ENCODE measurements at places on chromosomes 1 and 21. TPM values are rescaled to one million over a fixed set of nuclear protein-coding genes. Genes with fewer than 3 reads are reported as not detected.

DNA sequence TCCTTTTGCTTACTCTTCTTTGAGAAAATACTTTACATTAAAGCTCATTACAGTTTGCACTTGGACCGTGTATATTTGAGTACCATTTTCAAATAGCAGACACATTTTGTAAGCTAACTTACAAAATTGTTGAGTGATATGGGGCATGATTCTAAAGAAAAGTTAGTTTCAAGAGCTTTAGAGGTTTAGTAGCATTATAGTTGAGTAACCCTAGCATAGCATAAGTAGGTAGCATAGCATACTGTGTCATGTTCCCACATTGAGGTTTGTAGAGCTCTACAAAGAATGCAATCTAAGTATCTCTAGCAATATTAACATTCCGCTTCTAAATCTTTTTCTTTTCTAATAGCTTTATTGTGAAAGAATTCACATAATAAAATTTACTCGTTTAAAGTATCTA, 92.0 kb downstream of the ITSN1 start:
- H3K27ac ChIP-seq, result no peak overlapping the region
- H3K36me3 ChIP-seq, result no peaks in the 10 kb centered on the region
- no peaks in the 10 kb centered on the region for H3K27me3 ChIP-seq
- no peaks in the 10 kb centered on the region for H3K4me1 ChIP-seq
- H3K4me3 ChIP-seq, result no peak overlapping the region

- DNase-seq, result no peak
- H3K4me3 ChIP-seq, result no peak overlapping the region
- H3K36me3 ChIP-seq, result peaks cover 26% of the 10 kb centered on the region
These were observed 18.3 kb downstream of the HYI start for GRCh38 chr1:43435146-43436145.

DNA sequence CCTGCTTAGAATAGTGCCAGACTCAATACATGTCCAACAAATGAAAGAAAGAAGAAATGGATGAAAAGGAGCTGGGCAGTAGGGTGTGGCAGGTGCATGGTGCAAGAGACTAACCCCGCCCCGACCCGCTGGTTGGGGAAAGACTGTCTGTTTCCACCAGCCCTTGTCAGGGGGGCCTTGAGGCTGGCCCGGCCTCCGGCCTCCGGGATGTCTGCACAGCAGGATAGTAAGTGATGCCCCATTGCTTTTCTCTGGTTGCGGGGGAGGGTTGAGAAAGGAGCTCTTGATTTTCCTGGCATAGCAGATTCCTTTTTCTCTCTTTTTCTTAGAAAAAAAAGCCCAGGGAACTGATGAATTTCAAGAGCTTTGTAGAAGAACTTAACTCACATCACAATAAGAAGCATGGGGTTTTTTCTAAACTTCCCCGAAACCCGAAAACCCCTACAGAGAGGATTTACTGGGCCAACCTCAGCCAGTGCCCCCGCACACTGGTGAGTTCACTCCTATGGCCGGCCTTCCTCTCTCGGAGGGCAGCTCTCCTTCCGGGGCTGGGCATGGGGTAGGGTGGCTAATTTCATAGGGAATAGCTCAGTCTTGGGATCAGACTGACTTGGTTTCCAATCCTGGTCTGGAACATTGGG, 12.5 kb upstream of the TTC22 start:
- peak overlapping the region; percentile 23 for H3K4me3 ChIP-seq
- peak overlapping the region; percentile 55 for H3K27ac ChIP-seq
- DNase-seq, result peak; percentile 14

- H3K27me3 ChIP-seq, result no peaks in the 10 kb centered on the region
- H3K4me1 ChIP-seq, result peaks cover 53% of the 10 kb centered on the region
- no peak for DNase-seq
- peaks cover 25% of the 10 kb centered on the region for H3K36me3 ChIP-seq
- peak overlapping the region; percentile 69 for H3K27ac ChIP-seq
- H3K4me3 ChIP-seq, result peak overlapping the region; percentile 9
These were observed 38.1 kb upstream of the NBL1 start for GRCh38 chr1:19605967-19606366.

DNA sequence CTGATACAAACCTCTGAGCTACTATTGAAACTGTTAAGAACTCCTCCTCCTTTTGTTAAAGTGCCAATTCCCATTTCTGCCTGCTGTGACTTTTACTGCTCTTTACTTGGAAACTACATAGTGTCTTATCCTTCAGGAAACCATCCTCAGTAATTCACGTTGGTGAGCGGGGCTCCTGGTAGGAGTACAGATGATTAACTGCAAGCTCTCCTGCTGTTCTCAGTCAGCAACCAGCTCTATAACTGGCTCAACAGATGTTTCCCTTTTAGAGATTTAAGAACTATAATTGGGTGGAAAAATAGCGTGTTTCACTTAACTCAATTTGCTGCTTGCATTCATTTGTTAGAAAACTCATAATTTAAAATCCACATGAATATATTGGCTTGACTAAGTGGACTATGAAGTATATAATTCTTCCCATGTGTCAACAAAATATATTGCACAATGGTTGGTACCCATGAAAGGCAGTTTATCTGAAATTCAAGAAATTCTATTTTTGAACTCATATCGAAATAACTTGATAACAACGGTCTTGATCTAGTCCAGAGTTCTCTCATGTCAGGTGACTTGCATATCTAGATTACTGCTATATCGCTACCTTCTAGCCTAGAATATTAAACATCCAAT, 574.0 kb downstream of the KCNT2 start:
- H3K4me1 ChIP-seq, result no peaks in the 10 kb centered on the region
- no peak for DNase-seq
- H3K4me3 ChIP-seq, result no peak overlapping the region
- no peaks in the 10 kb centered on the region for H3K27me3 ChIP-seq
- H3K27ac ChIP-seq, result no peak overlapping the region

DNA sequence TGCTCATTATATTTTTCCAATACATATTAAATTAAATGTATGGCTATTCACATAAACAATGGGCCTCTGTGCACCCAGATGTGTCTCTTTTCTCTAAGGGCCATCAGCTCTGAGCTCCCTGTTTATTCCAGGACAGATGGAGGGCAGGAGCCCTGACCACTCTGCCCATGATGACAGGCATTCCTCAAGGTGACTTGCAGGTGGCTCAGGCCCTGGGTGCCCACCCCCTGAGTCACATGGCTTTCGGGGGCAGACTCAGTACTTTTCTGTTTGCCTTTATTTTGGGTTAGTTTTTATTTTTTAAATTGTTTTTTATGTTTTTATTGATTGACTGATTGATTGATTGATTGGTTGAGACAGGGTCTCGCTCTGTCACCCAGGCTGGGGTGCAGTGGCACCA, 6.4 kb upstream of the LRP8 start:
- peaks cover 13% of the 10 kb centered on the region for H3K36me3 ChIP-seq
- no peak overlapping the region for H3K4me3 ChIP-seq
- peak; percentile 3 for DNase-seq
- no peak overlapping the region for H3K27ac ChIP-seq
- H3K4me1 ChIP-seq, result peaks cover 30% of the 10 kb centered on the region

DNA sequence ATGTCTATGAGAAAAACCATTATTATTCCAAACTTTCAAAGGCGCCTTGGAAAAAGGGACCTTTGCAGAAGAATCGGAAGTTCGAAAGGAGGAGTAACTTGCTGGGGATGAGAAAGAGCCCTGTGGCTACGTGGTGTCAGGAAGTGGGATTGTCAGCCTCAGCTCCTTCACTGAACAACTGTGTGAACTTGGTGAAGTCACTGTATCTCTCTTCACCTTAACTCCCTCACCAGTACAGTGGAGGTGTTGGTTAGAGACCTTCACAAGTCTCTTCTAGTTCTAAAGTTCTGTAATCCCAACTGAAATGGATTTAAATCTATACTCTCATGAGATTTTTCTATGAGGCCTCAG, 285.6 kb downstream of the CACNA1E start:
- H3K4me3 ChIP-seq, result no peak overlapping the region
- no peak overlapping the region for H3K27ac ChIP-seq
- H3K4me1 ChIP-seq, result peaks cover 2% of the 10 kb centered on the region
- no peak for DNase-seq
- H3K36me3 ChIP-seq, result no peaks in the 10 kb centered on the region

- H3K4me3 ChIP-seq, result no peak overlapping the region
- H3K36me3 ChIP-seq, result no peaks in the 10 kb centered on the region
- H3K4me1 ChIP-seq, result no peaks in the 10 kb centered on the region
- peaks cover 12% of the 10 kb centered on the region for H3K27me3 ChIP-seq
- no peak overlapping the region for H3K27ac ChIP-seq
These were observed 434.4 kb downstream of the PTPRU start for GRCh38 chr1:29670752-29671151.

DNA sequence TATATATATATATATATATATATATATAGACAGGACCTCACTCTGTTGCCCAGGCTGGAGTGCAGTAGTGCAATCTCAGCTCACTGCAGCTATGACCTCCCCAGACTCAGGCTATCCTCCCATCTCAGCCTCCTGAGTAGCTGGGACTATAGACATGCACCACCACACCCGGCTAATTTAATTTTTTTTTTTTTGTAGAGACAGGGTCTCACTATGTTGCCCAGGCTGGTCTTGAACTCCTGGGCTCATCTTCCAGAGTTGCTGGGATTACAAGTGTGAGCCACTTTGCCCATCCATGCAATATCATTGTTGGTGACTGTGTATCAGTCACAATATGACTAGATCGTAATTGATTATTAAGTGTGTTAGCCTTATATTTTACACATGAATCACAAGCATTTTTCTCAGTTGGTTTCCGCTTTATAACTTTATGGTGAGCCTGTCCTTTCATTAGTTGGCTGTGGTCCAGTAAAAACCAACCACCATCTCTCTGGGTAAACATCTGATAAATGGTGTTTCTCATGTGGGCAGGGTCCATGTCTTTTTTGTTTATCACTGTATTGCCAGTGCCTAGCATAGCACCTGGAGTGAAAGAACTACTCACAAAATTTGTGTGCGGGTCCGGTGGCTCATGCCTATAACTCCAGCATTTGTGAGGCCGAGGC, 63.6 kb downstream of the MYOM3 start:
- no peaks in the 10 kb centered on the region for H3K36me3 ChIP-seq
- no peak overlapping the region for H3K4me3 ChIP-seq
- no peak for DNase-seq
- H3K4me1 ChIP-seq, result no peaks in the 10 kb centered on the region

GRCh38 chr1:235709018-235709417, 59.4 kb upstream of the GNG4 start:
- no peaks in the 10 kb centered on the region for H3K4me1 ChIP-seq
- no peaks in the 10 kb centered on the region for H3K27me3 ChIP-seq
- peaks cover 27% of the 10 kb centered on the region for H3K36me3 ChIP-seq
- H3K27ac ChIP-seq, result no peak overlapping the region
- no peak overlapping the region for H3K4me3 ChIP-seq

DNA sequence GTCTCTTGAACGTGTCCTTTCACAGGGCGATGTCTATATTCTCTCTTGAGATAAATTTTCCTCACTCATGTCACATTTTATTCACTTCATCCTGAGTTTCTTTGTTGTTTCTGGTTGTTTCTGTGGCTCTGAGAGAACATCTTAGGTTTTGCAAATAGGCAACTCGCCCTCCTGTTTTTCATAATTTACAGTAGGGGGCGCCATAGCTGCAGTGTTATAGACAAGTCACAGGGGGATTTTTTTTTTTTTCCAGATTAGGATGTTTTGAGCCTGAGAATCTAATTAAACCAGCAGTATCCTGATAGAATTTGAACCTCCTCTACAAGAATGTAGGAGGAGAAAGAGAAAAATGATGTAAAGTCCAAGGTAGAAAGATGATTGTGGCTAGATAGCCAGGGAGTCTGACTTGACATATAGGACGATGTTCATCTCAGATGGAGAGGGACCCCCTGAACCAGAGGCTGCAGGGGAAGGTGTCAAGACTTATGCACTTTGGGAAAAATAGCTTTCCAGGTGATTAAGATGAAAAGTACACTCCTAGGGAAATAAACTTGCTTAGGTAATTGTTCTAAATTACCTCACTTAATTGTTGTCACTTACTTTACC, 76.3 kb downstream of the ZP4 start:
- no peaks in the 10 kb centered on the region for H3K27me3 ChIP-seq
- DNase-seq, result no peak
- H3K27ac ChIP-seq, result no peak overlapping the region
- H3K36me3 ChIP-seq, result no peaks in the 10 kb centered on the region
- no peaks in the 10 kb centered on the region for H3K4me1 ChIP-seq

DNA sequence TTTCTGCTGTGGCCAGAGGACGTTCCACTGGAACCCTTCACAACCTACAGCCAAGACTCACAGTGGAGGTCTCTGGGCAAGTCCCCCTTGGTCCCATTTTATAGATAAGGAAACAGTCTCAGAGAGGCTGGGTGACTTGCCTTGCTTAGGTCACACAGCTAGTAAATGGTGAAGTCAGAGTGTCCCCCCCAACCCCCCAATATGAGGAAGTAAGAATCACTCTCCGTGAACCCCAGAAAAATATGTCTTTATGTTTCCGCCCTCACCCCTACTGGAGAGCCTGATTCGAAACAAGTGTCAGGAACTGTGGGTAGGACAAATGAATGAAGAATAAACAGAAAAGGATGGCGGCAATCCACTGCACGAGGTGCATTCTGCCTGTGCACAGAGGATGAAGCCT, 56.7 kb downstream of the H3-3A start:
- H3K27ac ChIP-seq, result no peak overlapping the region
- H3K36me3 ChIP-seq, result no peaks in the 10 kb centered on the region
- peaks cover 6% of the 10 kb centered on the region for H3K27me3 ChIP-seq
- no peak overlapping the region for H3K4me3 ChIP-seq
- H3K4me1 ChIP-seq, result peaks cover 24% of the 10 kb centered on the region

DNA sequence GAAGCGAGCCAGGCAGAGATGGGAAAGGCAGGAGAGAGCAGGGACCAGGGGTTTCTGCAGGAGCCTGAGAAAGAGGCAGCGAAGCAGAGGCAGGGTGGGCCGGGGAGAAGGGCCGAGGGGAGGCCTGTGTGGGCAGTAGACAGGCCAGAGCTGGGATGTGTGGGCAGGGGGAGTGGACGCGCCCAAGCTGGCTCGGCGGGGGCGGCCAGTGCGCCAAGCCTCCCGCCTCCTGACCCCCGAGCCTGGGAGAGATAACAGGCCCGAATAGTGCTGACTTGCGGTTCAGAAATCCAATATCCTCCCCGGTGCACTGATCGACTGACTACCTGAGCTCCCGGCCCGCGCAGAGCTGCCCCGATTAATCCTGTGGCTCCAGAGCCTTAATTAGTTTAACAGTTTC, 41.9 kb downstream of the AHDC1 start:
- no peak for DNase-seq
- H3K27ac ChIP-seq, result no peak overlapping the region
- H3K27me3 ChIP-seq, result no peaks in the 10 kb centered on the region
- H3K4me3 ChIP-seq, result no peak overlapping the region
- no peaks in the 10 kb centered on the region for H3K36me3 ChIP-seq

Gene IL6R
- 16.0 TPM for total RNA-seq

Gene OR2G6
- total RNA-seq, result not detected

Gene SIK1
- total RNA-seq, result 4.6 TPM

Gene TAL1
- total RNA-seq, result not detected

Gene APOBEC4
- not detected for total RNA-seq

Gene KCNE2
- not detected for total RNA-seq

All from activated CD4-positive, alpha-beta memory T cell treated with anti-CD3 and anti-CD28 coated beads, Interleukin-2, amount 10 ng/mL, durations not matched to agents 7 days and 5 days (primary cell).